CD4-positive, CD25-positive, alpha-beta regulatory T cell (primary cell): ENCODE measurements at places on chromosomes 6 and 20.
A peak's percentile ranks its signal among the peaks of the same experiment; 100 is the strongest.

DNA sequence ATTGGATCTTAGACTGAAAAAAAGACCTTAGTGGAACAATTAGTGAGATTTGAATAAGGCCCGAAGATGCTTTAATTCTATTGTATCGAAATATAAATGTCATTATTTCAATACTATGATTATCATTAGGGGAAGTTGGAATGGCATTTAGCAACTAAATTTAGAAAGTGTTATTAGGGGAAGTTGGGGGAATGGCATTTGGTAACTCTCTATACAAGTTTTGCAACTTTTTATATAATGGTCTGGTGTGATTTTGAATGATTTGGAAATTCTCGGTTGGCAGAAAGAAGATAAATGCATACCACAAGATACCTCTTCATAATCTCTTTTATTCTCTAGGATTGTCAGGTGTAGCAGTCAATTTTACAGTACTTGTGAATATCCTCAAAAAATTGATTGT is 49.2 kb downstream of the RNF144B start:
- no peak for DNase-seq

- no peak for DNase-seq
Observed at GRCh38 chr6:106832766-106833510, 141.6 kb downstream of the CD24 start.

GRCh38 chr20:25287631-25288290 is 39.9 kb downstream of the PYGB start:
- DNase-seq = no peak

DNA sequence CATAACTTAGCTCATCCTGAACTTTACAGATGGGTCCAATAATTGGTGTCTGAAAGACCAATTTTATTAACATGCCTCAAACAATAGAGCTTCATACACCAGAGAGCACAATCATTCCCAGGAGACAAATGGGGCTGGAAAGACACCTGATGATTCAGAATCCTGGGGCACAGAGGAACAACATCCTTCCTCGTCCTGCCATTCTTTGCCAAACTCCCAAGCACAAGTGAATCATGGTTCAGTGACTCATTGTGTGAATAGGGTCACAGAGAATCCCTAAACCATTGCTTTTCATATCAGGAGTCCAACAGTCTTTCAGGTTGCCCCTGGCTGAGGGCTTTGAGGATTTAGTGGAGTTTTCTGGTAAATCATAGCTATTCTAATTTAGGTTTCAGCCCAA is 266.4 kb upstream of the BMP2 start:
- no peak for DNase-seq

DNA sequence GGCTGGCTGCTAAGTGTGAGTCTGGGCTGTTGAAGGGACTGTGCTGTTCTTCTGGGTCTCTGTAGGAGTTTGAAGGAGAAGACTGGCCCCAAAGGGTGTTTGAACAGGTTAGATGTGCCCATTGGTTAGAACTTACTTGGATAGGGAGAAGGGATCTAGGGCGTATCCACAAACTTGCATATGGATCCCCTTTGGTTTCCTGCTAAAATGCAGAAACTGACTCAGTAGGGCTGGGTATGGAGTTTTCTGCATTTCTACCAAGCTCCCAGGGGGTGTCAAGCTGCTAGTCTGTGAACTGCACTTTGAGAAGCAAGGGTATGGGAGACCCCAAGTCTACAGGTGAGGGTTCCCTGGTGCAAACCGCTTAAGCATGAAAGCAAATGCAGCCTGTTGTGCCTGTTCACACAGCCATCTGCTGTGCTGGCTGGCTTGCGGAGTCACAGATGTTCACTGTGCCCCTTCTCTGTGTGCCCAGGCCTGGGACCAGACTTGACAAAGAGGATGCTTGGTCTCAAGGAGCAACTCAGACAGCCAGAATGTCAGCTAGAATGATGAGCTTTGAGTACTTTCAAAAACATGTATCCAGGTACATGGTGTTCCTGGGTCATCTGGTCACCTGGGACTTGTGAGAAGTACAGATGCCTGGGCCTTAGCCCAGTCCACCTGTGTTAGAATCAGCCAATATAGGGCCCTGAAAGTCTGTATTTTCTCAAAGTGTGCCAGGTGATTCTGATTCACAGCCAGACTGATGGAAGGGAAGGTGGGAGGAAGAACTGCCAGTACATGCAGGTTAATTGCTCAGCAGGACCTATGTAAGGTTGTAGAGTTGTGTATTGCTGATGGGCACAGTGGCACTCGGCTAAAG is 7.4 kb downstream of the PPP1R16B start:
- DNase-seq = no peak

DNA sequence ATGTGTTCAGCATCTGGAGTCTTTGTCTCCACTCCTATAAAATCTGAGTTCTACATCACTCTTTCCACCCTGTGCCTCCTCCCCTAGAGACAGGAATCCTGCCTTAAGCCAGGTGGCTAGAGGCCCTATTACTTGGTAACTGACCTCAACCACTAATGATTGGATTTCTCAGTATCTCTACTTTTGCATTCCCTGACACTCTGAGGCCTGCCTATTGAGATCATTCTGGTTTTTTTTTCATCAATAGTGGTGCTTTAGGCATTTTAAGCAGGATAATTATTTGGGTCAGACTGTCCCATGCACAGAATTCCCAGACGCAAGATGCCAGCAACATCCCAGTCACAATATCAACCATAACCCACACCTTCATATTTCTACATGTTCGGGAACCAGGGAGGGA is 3.9 kb upstream of the GCM1 start:
- DNase-seq = no peak

- no peak for DNase-seq
Observed at GRCh38 chr6:14518515-14519217, 401.1 kb downstream of the CD83 start.

- DNase-seq = no peak
Observed at GRCh38 chr6:89563866-89564265, 74.7 kb downstream of the LYRM2 start.

- no peak for DNase-seq
Observed at GRCh38 chr20:62949153-62949821, 3.2 kb upstream of the SLC17A9 start.

- no peak for DNase-seq
Observed at GRCh38 chr6:76703285-76703684, 630.8 kb upstream of the IMPG1 start.

GRCh38 chr6:44667226-44667625 is 279.7 kb downstream of the CDC5L start:
- no peak for DNase-seq

GRCh38 chr6:83192456-83192855 is 609 bp downstream of the PGM3 start:
- peak; percentile 2 for DNase-seq

- no peak for DNase-seq
Observed at GRCh38 chr6:18118330-18118729, 4.1 kb downstream of the NHLRC1 start.

DNA sequence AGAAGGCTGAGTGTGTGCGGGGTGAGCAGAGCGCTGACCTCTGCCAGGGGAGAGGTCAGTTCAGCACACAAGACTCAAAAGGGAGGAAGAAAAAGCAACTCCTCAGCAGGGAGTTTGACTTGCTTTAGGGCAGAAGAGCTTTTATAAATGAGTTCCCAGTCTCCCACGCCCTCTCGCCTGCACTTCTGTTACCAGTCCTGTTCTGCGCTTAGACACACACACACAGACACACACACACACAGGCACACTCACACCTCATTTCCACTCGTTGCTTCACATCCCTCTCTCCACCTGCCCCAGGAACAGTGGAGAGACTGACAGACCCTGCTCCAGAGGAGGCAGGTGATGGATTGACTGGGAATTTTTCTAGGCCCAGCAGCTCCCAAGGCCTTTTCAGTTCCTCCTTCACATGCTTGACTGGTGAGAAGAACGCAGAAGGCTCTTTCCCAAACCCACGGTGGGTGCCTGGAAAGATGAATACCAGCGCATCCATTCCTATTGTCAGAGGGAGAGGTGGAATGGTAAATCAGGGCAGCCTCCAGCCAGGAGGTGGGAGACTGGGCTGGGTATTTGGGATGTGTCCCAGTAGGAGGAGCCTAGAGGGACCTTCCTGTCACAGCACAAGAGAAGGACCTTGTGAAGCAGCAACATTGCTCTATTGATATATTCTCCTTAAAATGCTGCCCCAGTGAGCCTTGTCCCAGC is 43.7 kb downstream of the JAG1 start:
- DNase-seq = no peak

GRCh38 chr6:163381118-163381756 is 33.3 kb upstream of the QKI start:
- no peak for DNase-seq

GRCh38 chr6:170181338-170181690 is 109.6 kb downstream of the DLL1 start:
- no peak for DNase-seq

DNA sequence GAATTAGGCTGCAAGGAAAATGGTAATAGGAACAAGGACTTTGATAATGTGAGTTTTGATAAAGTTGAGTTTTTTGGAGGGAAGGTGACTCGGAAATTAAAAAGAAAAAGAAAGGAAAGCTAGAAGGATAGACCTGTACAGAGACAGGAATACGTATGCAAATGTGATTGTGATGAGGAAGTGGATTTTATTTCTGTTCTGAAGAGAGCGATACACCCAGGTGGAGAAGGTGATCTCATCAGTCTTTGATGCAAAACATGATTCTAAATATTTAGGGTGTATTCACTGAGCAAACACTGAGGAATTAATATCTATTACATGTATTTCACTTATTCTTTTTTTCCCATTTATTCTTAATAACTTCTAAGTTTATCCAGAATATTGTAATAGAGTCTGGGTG is 9.2 kb upstream of the PLEKHG1 start:
- no peak for DNase-seq

GRCh38 chr6:5516036-5516435 is 254.7 kb downstream of the FARS2 start:
- DNase-seq = no peak

DNA sequence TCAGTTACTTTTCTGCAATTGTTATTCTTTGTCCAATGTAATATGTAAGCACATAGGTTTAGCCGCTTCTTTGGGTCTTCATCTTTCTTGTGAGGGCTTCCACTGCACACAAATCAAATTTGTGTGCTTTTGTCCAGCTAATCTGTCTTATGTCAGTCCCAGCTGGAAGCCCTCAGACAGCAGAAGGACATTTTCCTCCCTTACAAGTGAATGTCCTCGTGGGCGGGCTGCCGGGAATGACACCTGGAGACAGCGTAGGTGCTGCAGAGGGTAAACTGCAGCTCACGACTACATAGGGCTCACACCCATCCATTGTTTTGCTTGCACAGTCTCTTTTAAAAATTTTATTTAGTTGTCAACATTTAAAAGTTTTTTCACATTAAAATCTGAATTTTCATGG is 24.6 kb upstream of the PPP1R14C start:
- DNase-seq = no peak

GRCh38 chr6:109420751-109421150 is 19.7 kb downstream of the PPIL6 start:
- no peak for DNase-seq

DNA sequence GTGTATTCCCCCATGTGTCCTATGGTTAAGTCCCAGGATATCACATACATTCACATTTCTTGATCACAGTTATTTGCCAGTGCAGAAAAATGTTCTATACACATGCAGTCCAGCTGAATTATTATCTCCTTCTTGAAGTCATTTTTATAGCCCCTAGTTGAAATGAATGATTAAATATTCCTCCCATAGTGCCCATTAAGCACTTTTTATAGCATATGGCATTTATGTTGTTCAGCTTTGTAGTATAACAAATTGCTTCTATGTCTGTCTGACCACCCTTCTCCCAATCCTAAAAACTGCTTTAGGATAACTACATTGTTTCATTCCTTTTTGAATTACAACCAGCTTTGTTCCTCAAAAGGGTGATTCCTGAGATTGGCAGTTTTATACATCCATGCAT is 123.5 kb downstream of the ADGRB3 start:
- DNase-seq = no peak

- DNase-seq = no peak
Observed at GRCh38 chr6:136324686-136325380, 35.2 kb upstream of the BCLAF1 start.

DNA sequence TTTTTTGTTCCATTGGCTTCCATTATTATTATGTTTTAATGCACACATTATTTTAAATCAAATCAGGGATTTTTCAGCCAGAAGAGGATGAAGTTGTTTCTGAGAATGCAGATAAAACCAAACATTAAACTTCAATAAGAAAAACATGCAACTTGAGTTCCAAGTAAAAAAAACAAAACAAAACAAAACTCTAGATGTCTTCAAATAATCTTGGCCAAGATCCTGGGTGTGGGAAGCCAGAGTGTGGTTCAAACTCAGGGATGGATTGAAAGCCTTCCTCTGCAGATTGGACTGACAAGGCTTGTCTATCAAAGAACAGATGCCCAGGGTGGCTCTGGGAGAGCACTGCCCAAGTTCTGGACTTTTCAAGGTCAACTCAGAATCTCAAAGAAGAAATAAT is 134.1 kb downstream of the LCA5 start:
- DNase-seq = no peak

DNA sequence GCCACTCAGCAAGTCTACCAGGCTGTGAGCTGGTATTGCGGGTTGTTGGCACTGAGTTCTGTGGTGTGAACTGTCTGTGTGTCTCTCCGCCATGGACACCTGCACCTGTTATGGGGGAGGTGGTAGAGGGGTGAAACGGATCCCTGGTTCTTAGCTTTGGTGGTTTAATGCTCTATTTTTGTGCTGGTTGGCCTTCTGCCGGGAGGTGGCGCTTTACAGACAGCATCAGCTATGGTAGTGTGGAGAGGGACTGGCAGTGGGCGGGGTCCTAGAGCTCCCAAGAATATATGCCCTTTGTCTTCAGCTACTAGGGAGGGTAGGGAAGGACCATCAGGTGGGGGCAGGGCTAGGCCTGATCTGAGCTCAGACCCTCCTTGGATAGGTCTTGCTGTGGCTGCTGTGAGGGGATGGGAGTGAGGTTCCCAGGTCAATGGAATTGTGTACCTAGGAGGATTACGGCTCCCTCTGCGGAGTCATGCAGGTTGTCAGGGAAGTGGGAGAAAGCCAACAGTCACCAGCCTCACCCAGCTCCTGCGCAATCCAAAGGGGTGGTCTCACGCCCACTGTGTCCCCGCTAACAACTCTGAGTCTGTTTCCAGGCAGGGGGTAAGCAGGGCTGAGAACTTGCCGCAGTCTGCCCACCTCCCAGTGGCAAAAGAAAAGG is 154.3 kb downstream of the CCDC170 start:
- no peak for DNase-seq

- no peak for DNase-seq
Observed at GRCh38 chr6:136534268-136534667, 16.0 kb downstream of the MAP7 start.
